ENCODE measurements at places on chromosomes 16 and 17.
A peak's percentile ranks its signal among the peaks of the same experiment; 100 is the strongest.

DNA sequence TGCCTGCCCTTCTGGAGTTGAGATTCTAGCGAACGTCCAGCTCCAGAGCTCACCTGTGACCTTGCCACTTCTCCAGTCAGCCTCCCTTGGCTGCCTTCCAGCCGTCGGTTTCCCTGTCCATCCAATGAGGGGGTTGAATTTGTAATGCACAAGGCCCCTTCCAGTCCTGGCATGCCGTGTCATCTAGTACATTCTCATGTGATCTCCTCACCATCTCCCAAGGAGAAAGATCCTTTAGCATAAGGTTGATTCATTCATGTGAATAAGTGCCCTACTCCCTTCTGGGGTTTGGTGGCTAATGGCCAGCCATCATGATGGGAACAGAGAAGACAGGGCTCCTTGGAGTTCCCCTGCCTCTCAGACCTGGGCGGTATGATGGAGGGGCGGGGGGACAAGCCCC lies 18.9 kb upstream of the ABCC3 start:
- no peak for DNase-seq

GRCh38 chr17:50101346-50102163 lies 6.4 kb downstream of the PDK2 start:
- DNase-seq, result no peak

DNA sequence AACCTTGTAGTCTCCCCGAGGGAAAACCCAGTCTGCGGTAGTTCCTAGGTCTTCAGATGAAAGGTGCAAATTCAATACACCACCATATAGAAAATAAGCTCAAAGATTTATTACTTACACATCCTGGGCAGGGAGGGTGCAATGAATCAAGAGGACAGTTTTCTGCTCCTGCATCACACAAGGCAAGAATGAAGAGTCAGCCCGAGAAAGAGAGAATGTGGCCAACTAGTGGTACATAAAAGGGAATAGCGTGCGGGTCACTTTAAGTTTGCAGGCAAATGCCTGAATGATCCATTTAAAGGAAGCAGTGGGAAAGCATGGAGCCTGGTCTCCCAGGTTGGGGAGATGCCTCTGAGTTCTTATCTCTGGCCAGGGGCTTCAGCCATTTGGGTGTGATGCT lies 403.4 kb downstream of the GRIN2A start:
- no peak for DNase-seq

GRCh38 chr17:44623070-44623725 lies 33.1 kb upstream of the MEIOC start:
- no peak for DNase-seq

GRCh38 chr17:28716740-28717577 lies 709 bp downstream of the RAB34 start:
- no peak for DNase-seq

- DNase-seq, result peak; percentile 80
Observed at GRCh38 chr17:3557768-3558583, at the start of gene TRPV3. Gene TRPV3 (minus strand): TSS chr17:3557812. CDS start chr17:3554850, 2,962 bp downstream.

DNA sequence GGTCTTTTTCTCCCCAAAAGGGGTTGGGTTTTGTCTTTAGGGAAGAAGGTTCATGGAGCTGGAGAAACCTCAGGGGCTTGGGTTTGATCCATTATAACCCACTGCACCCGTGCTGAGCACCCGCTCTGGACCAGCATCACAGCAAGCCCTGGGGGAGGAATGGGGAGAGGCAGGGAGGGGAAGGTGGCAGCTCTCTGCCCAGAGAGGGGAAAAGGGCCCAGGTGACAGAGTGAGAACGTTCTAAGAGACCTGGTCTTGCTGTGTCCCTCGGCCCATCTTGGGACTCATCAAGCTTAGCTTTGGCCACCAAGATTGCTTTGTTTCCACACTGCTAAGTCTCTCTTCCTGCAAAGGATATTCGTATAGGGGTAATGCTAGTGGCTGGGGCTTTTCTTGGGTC lies 38.2 kb upstream of the TAC4 start:
- no peak for DNase-seq

DNA sequence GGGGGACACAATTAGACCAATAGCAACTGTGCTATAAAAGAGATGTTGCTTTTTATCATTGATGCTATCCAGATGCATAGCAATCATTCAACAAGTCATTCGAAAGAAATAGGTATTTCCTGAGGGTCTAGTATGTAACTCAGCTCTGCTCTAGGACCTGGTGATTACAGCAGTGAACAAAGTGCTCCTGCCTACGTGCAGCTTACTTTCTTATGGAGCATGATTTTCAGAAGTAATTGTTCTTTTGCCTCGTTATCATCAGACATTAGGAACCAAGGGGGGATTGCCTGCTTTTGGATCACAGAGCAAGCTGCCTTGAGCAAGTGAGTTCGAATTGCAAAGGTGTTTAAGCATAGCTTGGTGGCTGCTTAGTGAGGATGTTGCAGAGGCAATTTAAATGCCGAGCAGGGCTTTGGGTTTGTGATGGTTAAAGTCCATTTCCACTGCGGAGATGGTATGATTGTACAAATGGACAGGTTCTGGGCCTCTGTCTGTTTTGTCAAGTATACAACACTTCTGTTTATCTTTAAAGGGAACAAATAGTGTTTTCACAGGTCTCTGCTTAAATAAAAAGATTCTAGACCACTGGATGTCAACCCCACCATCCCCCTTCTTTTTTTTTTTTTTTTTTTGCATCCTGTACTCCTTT lies 41.5 kb downstream of the WWOX start:
- DNase-seq, result no peak

DNA sequence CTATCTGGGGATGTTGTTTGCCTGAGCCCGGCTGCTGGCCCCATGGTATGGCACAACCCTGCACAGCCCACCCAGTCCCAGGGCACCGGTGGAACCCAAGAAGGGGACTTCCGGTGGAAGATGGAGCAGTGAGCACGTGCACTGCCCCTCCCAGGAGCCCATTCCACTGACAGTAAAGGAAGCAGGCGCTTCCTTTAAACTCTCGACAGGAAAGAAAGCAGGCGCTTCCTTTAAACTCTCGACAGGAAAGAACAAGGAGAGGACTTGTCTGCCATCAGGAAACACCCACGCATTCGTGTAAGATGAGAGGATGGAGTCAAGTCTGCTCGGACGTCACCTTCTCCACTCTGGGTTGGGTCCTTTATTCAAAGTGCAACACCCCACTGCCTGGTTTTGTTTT lies 53.7 kb downstream of the IL21R start:
- DNase-seq, result no peak

DNA sequence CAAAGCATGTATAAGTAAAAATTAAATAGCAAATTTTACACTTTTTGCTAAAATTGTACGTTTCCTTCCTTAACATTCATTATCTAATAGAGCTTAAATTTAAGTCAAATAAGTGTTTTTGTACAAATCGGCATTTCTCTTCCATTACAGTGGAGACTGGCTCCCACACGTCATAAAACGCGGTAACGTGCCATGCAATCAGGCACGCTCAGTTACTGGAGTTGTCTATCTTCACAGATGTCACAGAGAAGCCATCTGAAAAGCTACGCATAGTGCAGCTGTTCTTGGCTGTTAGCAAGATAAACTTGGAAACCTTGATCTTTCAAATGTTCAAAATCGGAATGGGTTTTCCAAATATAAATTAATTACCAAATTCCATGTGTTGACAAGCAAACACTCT lies 165.3 kb downstream of the STX8 start:
- no peak for DNase-seq

DNA sequence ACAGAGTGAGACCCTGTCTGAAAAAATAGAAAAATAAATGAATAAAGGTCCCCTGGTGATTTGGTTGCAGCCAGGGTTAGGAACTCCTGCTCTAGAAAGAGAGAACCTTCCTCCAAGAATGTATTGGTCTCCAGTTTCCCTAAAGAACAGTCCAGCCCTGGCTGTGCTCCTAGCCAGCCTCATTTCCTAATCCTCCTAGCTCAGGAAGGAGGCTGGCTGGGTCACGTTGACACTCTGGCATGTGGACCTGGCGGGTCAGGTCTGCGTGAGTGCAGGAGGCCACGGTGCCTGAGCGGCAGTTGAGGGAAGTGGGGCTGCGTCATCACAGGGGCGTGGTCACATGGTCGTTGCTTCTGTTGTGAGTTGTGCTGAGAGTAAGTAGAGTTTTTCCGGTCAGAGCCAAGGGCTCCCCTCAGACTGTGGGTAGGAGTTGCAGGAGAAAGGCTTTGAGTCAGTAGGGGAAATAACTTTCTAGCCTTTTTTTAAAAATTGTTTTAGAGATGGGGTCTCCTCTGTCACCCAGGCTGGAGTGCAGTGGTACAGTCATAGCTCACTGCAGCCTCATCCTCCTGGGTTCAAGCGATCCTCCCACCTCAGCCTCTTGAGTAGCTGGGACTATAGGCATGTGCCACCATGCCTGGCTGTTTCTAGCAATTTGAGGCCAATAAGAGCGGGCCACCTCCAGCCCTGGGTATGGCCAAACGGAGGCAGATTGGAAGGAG lies 194.0 kb upstream of the CIBAR2 start:
- peak; percentile 55 for DNase-seq

DNA sequence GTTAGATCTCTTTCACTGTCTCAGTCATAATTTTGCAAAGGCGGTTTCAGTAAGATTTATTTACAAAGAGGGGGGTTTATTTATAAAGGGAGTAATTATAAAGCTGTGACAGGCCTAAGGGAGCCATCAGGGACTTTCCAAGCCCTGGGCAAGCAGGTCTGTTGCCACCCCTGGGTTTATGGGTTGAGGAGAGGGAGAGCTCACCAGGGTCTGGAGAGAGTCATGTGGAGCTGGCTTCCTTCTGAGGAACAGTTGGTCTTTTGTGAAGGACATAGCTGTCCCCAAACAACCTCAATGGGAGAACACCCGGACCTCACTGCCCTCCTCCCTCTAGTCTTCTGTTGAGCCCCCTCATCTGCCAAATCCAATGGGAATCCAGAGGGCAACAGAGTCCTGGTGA lies 9.8 kb downstream of the ITGAM start:
- no peak for DNase-seq

DNA sequence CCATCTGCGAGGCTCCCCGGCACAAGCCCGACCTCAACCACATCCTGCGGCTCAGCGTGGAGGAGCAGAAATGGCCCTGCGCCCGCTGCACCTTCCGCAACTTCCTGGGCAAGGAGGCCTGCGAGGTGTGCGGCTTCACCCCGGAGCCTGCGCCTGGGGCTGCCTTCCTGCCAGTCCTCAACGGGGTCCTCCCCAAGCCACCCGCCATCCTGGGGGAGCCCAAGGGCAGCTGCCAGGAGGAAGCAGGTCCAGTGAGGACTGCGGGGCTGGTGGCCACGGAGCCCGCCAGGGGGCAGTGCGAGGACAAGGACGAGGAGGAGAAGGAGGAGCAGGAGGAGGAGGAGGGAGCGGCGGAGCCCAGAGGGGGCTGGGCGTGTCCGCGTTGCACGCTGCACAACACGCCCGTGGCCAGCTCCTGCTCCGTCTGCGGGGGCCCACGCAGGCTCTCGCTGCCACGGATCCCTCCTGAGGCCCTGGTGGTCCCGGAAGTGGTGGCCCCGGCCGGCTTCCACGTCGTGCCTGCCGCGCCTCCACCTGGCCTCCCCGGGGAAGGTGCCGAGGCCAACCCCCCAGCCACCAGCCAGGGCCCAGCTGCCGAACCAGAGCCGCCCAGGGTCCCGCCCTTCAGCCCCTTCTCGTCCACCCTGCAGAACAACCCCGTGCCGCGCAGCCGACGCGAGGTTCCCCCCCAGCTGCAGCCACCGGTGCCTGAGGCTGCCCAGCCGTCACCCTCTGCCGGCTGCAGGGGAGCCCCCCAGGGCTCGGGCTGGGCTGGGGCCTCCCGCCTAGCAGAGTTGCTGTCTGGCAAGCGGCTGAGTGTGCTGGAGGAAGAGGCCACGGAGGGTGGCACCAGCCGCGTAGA lies 13.1 kb upstream of the PRR35 start:
- DNase-seq, result peak; percentile 28

- no peak for DNase-seq
Observed at GRCh38 chr17:81410852-81411251, 15.6 kb downstream of the BAHCC1 start.

- DNase-seq, result peak; percentile 54
Observed at GRCh38 chr16:30953511-30954124, 3.9 kb upstream of the SETD1A start.

GRCh38 chr17:55320594-55321426 lies 56.0 kb downstream of the HLF start:
- no peak for DNase-seq

GRCh38 chr16:12496866-12497265 lies 306.8 kb downstream of the CPPED1 start:
- DNase-seq, result no peak

All from stimulated activated naive CD4-positive, alpha-beta T cell treated with Interleukin-2 at 50 U/mL for 16 hours (primary cell).